ENCODE measurements at places on chromosomes 2 and 18.

DNA sequence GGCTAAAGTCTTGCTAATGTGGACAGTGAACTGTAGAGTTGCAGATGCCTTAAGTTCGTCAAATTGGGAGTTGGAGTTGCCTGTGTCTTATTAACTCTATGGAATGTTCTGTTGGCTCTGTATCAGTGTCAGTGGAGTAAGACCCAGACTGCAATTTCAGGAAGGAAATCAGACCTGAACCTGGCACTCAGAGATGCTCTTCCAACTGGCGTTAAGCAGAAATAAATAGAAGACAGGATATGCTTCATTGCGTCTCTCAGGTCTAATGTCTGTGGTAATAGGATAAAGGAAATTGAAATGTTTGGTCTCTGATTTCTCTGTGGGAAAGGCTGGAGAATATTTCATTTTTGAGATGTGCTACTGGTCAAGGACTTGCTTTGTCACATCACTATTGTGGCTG lies 846.7 kb upstream of the ID2 start:
- DNase-seq = no peak

DNA sequence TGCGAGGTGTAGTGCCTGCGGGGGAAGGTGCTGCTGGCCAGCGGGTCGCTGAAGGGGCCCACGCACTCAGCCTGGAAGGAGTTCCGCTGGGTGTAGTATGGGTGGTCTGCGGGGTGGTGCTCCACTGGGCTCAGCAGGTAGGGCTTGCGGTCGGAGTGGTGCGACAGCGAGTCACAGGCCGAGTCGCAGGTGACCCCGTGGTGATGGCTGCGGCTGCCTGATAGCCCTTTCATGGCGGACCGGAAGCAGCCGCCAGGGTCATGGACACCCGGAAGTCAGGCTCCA lies 429.8 kb downstream of the TGIF1 start:
- DNase-seq = no peak

DNA sequence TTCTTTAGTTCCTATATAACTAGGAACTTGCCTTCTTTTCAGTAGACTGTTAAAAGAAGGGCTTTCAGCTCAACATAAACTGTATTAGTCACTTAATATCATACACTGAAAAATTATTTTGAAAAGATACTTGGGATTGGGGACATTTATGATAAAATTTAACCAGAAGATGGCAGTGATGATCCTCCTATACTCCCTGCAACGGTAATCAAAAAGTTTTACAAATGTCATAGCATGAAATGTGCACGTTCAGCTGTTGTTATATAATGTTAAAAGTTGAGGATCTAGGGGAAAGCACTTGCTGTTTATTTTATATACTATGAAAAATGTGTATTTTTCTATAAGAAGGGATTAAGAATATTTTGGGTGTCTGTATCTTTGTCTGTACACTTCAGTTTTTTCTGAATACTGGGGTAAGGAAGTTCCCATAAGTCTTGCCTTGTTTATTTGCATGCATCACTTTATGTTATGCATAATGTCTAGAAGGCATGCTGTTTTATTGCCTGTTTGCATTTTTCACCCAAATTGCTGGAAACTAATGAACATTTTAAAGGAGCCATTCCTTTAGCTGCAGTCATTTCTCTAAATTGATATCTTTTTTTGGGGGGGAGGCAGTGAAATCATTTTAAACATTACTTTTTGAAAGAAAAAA lies 19.0 kb downstream of the DYNC1I2 start:
- DNase-seq = no peak

DNA sequence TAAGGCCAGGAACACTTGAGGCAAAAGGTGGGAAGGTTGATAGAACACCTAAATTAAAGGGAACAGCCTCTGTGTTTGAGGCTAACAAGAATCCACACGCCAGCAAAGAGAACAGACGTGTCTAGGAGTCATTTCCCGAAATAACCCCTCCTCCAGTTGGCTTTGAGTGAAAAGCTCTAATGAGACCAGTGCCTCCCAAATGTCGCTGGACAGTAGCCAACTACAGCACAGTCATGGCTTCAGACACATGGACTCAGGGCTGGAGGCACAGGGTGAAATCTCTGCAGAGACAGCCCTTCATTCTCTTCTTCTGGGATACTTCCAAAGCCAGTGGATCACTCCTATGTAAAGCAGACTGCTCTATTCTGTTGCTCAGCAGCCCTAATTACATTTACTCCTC lies 49.6 kb downstream of the SOWAHC start:
- DNase-seq = no peak

- DNase-seq = no peak
Observed at GRCh38 chr18:59002974-59003594, 136.6 kb upstream of the SEC11C start.

GRCh38 chr2:171598713-171599319 lies 76.5 kb downstream of the CYBRD1 start:
- no peak for DNase-seq

- DNase-seq = no peak
Observed at GRCh38 chr2:161947406-161947805, 126.6 kb downstream of the DPP4 start.

DNA sequence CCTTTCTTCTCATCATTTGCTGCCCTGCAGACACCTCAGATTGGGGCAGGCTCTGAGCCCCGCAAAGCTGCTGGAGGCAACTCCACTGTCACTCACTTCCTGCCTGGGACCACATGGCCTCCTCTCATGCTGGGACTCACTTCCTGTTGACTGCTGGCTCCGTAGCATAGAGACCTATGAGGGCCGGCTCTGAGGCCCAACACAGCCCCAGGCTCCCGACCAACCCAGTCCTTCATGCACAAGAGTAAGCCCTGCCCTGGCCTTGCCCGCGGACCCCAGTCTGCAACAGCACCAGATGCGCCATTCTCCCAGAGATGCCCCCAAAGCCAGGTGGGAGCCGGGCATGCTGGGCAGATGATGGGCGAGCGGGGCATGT lies 55.7 kb downstream of the DNMT3A start:
- DNase-seq = no peak

DNA sequence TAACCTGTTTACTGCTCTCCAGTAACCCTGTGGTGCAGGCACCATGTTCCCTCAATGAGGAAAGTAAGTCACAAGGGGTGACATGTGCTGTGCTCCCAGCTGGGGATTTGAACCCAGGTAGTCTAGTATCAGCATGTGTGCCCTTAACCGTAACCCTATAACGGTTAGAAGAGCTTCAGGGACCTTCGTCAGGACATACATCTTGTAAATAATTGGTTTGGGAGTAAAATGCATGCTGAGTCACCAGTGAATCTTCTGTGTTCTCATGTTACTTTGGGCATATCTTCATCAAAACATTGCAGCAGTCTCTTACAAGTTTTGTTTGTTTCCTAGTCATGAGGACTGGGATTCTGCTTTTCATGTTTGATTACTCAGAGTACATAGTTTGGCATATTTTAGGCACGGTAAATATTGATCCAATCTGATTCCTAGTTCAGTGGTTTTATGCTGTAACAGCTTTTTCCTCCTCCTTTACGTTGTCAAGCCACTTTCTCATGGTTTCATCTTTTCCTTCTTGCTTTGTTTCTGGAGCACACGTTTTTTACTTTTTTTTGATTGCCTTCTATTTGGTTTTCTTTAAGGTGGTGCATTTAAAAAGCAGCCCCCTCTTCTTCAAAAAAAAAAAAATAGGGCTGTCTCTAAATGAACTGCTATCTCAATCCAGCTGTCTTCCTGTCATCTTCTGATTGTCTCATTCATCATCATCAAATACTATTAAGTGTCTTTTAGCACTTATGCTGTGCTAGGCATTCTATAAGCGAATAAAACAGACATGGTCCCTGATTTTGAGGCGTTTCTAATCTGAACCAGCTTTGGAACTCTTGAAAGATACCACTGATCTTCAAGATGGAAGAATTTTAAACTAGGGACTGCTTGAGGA lies 50.4 kb downstream of the CLIP4 start:
- no peak for DNase-seq

- no peak for DNase-seq
Observed at GRCh38 chr2:176094349-176094748, 1.8 kb downstream of the HOXD13 start.

GRCh38 chr2:219537657-219538488 lies 5.7 kb downstream of the CHPF start:
- no peak for DNase-seq
